ENCODE measurements at places on chromosomes 1 and 21.

DNA sequence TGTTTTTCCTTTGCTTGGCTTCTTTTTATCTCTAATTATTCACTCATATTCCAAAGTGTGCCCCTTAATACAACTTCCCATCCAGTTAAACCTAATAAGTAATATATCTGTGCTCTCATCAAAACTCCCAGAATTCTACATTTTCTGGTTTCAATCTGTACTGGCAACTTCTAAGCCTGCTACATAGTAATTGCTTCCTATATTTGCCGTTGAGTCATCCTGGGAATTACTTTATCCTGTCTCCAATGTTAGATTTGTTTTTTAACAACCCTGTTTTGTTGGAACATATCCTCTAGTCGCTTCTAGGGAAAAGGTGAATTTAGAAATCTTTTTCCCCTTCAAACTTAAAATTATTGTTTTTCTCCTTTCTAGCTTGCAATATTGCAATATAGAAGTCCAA is 620.5 kb upstream of the PKN2 start:
- no peak for DNase-seq

- peak; percentile 22 for DNase-seq
Measured at GRCh38 chr1:6359216-6360116, 34.1 kb downstream of the ACOT7 start.

DNA sequence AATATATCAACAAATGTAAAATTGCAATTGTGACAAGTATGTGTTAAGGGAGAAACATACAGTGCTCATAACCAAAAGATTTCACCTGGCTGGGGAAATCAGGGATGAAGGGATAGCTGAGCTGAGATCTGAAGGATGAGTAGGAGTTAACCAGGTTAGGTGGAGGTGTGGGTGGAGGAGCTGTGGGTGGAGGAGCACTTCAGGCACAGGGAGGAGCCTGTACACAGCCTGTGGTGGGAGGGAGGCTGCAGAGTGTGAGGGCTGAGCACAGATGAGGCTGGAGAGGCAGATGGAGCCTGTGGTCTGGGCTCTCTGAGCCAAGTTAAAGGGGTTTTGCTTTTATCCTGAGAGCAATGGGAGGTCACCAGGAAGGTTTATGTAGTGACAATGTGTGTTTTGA is 111.9 kb downstream of the XCL2 start:
- no peak for DNase-seq

DNA sequence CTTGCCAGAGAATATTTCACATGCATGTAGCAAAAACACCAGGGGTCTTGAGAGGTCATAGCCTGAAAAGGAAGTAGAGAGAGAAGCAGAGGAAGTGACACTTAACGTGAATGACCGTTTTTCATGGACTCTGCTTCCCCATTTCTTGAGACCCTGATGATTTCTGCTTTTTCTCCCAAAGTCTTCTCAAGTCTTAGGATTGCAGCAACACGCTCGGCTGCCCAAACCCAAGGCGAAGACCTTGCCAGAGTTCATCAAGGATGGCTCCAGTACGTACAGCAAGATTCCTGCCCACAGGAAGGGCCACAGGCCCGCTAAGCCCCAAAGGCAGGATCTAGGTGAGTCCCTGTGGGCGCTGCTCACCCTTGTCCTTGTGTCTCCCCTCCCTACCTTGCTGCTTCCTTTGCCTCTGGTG is 12.8 kb downstream of the THEMIS2 start:
- DNase-seq: no peak

GRCh38 chr1:95627244-95627643 is 393.2 kb downstream of the RWDD3 start:
- no peak for DNase-seq

- no peak for DNase-seq
Measured at GRCh38 chr1:93613898-93614297, 67.7 kb downstream of the BCAR3 start.

DNA sequence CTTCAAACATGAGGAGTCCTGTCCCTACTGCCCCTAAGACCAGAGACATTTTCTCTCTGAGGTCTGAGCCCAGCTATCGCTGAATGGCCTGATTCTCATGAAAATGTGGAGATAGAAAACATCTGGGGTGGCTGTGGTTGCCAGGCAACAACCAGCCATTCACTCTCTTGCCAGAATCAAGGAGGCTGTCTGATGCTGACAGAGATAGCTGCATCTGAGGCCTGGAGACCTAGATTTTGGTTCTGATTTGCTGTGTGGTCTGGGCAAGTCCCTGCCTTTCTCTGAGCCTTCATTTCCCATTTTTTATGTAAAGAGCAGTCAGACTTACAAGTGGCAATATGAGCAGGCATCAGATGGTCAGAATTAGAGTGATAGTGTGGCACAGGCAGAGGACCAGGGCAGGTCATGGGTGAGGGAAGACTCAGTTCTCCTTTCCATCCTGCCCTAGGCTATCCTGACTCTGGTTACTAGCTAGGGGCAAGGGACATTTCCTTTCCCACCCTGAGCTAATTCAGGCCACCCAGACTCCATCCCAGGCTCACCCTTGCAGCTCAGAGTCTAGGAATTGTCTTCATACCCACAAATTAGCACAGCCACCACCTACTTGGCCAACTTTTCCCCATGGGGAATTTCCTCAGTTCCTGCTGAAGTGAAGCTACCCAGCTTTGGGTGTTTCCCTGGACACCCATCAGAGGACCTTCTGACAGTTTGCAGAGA is 20.0 kb upstream of the RNF19B start:
- DNase-seq: no peak

DNA sequence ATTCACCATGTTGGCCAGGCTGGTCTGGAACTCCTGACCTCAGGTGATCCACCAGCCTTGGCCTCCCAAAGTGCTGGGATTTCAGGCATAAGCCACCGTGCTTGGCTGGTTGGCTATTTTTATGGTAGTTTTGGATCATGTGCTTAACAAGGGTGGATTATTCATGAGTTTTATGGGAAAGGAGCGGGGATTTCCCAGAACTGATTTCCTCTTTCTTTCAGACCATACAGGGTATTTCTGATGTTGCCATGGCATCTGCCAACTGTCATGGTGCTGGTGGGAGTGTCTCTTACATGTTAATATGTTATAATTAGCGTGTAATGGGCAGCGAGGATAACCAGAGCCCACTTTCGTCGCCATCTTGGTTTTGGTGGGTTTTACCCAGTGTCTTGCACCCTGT is 3.2 kb downstream of the TRPM2 start:
- DNase-seq: no peak

DNA sequence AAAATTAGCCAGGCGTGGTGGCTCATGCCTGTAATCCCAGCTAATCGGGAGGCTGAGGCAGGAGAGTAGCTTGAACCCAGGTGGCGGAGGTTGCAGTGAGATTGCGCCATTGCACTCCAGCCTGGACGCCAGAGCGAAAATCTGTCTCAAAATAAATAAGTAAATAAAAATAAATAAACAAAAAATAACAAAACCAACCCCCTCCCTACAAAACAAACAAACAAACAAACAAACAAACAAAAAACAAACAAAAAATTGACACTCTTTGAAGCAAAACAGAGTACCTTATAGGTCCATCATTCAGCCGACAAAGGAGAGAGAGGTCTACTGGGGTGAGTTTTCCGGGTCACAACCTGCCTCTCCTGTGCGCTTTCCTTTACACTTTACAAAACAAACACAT is 5.4 kb upstream of the KDF1 start:
- no peak for DNase-seq

GRCh38 chr1:203944651-203945404 is 83.4 kb downstream of the SNRPE start:
- DNase-seq: no peak

GRCh38 chr1:43227143-43227764 is 42.5 kb upstream of the TMEM125 start:
- DNase-seq: peak; percentile 68

DNA sequence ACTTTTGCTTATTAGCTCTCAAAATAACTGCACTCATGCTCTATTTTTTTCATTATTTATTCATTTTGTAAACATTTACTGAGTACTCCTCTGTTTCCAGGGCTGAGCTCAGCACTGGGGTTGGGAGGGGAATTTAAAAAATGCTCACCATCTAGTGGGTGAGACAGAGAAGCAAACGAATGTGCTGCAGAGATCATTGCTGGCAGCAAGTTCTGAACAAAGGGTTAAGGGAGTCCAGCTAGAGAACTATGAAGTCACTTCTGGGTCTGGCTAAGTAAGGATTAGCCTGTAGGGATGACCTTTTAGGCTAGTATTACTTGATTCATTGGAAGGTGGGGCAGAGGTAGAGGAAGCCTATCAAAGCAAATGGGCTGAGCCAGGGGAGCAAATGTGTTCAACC is 99.1 kb upstream of the ZNF644 start:
- no peak for DNase-seq

GRCh38 chr1:192941722-192942411 is 117.3 kb downstream of the UCHL5 start:
- no peak for DNase-seq

GRCh38 chr21:20388400-20388799 is 609.8 kb upstream of the NCAM2 start:
- no peak for DNase-seq

GRCh38 chr1:64488862-64489261 is 18.9 kb downstream of the CACHD1 start:
- no peak for DNase-seq

DNA sequence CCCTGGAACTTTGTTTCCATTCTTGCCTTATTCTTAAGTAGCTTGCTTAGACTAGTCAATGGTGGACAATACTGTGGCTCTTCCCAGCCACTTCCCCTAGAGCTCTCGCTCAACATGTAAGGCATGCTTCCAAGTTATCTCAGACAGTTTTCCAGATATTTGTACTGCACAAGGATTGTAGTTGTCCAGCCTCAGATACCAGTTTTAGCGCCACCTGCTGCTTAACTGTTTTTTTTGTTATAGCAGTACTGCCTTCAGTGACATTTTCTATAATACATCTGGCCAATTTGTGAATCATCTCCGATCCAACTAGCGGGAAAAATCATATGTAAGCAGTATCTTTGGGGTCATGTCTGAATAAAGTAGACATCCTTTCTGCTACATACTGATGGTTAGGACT is 346.7 kb upstream of the ADGRL4 start:
- DNase-seq: no peak

DNA sequence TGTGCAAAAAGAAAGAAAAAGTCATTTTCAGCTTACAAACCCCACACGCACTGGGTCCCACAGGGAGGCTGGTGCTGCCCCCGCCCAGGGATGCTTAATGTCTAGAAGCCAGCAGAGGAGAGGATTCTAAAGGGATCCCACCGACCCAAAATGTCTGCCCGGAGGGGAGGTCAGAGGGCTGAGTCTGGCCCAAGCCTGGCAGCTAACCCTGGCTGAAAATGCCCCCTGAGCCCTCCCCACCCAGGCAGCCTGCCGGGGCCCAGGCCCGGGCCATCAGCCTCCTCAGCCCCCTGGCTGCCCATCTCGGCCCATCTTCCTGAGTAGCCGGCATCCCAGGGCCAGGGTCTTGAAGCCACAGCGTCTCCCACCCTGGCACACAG is 33.5 kb downstream of the ACOT7 start:
- no peak for DNase-seq

DNA sequence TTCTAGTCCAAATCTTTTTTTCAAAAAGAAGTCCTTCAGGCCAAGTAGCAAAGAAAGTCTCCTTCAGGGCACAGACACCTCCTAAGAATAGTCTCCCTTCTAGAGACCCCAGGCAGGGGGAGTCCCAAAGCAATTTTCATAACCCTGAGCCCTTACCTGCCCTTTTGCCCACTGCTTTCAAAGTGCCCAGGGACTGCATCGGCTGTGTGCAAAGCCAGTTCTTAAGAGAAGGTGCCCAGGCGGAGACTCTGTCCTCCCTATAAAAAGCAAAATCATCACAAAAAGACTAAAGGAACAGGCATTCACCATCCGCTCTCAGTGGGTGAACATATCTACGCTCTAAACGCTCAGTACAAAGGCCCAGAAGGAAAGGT is 32.2 kb downstream of the ELK4 start:
- DNase-seq: no peak

GRCh38 chr1:119482517-119483425 is 24.2 kb upstream of the HSD3B1 start:
- DNase-seq: no peak

- DNase-seq: no peak
Measured at GRCh38 chr1:245999697-246000637, 507.1 kb downstream of the SMYD3 start.

- no peak for DNase-seq
Measured at GRCh38 chr1:220121791-220122530, 28.0 kb downstream of the IARS2 start.

DNA sequence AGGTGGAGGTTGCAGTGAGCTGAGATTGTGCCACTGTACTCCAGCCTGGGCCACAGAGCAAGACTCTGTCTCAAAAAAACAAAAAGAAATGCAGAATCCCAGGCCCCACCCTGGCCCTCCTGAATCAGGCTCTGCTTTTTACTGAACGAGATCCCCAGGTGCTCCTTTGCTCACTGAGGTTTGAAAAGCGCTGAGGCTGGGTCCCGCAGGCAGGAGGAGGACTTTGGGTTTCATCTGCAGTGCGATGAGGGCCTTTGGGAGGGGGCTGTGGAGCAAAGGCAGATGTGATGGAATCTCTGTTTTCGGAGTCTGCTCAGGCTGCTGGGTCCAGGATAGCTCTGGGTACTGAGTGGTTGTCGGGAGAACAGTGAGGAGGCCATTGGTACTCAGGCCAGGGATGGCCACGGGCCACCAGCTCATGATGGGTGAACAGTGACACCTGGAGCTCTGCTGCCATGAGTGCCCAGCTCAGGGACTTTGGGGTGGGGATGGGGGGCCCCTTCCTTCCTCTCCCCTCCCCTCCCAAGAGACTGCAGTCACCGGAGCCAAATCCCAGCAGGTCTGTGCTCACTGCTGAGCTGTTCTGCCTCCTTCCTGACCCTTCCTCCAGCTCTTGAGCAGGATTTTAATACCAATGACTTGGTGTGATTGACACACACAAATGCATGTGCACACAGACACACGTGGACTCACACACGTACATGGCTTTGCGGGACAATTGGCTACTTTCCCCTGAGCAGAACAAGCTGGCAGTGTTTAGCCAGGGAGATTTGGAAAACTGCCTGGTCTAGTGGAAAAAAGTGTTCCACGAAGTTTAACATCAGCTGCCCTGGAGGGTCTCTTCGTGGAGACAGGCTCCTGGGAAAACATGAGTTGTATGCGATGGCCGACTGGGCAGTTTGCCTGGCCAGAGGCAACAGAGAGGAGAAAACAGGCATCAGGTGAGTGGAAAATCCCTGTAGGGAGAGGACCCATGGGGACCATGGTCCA is 3.6 kb upstream of the DHRS3 start:
- DNase-seq: no peak
